ENCODE measurements at places on chromosomes 16 and 17.

DNA sequence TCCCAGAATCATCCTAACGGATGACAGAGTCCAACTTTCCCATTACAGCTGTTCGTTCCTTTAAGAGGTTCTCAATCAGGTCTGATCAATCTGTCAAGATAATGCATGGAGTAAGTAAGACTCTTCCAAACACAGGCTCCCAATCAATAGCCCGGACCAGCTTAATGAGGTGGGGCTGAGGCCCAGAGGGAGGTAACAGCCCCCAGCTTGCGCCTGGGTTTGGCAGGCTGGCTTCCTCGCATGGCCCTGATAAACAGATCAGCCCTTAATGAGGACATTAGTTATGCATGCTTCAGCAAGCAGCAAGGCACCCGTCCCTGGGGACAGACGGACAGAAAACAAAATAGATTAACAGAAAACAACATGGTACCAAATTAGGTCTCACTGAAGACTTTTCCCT, 145.7 kb downstream of the ZFHX3 start:
- no peak for DNase-seq

GRCh38 chr17:81328978-81329926, 34.1 kb upstream of the SLC38A10 start:
- DNase-seq: no peak

DNA sequence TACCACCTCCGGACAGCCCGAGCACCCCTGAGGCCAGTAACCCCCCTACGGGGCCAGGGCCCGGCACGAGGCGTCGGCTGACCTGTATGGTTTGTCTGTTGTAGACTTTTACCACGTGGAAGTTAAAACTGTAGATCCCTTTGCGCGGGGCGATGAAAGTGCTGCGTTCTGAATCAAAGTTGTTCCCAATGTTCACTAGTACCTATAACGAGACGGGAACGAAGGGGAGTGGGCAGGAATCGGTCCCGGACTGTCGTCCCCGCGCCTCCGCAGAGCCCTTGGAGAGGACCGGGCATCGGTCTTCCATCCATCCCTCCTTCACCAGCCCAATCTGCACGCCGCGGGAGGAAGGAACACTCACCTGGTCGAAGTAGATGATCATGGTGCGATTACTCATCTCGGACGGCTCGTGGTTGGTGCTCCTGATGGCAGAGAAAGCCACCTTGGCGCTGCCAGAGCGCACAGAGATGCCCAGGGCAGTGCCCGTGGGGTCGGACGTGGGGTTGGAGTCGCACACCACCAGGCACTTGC, 732 bp downstream of the CBLN1 start:
- DNase-seq: no peak

DNA sequence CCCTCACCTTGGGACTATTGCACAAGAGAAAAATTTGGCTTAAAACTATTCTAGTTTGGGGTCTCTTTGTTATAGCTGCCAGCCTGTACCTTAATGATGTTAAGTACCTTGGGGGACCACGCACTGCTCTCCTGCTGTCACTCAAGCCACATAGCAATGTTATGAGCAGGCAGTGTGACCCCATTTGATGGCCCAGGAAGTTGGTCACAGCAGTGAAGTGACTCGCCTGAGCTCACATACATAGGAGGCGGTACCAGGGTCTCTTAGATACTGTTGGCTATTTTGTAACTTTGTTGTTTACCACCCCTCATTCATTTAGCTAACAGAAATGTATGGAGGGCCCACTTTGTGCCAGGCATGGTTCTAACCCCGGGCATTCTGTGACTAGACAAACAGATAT, 16.4 kb downstream of the KCNG4 start:
- DNase-seq: no peak

DNA sequence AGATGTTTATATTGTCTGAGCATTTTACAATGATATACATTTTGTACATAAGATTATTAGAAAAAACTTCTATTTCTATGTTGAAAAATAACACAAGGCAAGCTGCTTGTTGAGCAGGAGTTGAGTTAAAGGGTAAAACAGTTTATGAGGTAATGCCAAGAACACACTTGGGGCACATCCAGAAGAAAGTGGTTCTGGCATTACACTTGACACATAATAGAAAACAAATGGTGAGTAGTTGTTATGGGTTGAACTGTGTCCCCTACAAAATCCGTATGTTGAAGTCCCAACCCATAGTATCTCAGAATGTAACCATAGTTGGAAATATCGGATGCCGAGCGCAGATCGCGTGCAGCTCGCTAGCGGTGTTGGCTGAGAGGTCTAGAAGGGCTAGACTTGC, 354.3 kb upstream of the GOT2 start:
- no peak for DNase-seq

- no peak for DNase-seq
Measured at GRCh38 chr17:65191811-65192740, 54.9 kb downstream of the RGS9 start.

DNA sequence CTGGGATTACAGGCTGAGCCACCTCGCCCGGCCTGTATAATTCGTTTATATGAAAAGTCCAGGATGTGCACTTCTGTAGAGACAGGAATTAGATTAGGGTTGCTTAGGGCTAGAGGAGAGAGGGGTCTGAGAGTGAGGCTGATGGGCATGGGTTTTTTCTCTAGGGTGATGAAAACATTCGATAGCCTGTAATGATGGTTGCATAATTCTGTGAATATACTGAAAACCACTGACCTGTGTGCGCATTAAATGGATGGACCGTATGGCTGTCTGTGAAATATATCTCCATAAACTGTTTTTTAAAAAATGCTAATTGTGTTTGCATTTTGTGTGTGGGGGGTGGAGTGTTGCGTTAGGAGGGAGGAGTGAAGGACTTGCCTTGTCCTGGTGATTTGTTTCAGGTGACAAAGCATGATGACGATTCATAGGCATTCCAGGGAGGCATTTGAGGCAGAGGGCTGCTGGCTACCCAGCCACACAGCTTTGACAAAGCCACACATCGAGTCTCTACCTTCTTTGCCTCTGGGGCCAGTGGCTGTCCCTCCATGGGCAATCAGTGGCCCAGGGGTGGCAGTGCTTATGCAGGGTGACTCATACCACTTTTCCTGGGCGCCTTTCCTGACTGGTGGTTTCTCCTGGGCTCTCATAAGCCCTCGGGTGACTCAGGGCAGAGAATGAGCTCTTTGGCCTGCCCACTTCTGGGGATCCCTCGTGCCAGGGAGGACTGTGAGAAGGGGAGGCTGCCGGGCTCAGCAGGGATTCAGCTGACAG, 148.5 kb upstream of the WSCD1 start:
- DNase-seq: no peak

- DNase-seq: peak; percentile 23
Measured at GRCh38 chr16:80804526-80805383, at the start of gene CDYL2. Gene CDYL2 (minus strand): TSS chr16:80804598. CDS start chr16:80804173, 425 bp downstream.

- no peak for DNase-seq
Measured at GRCh38 chr17:71933306-71933705, 187.5 kb upstream of the SOX9 start.

GRCh38 chr17:79080349-79080748, 5.7 kb downstream of the ENGASE start:
- DNase-seq: no peak

- DNase-seq: no peak
Measured at GRCh38 chr16:82027629-82028064, 7.4 kb upstream of the HSD17B2 start.

DNA sequence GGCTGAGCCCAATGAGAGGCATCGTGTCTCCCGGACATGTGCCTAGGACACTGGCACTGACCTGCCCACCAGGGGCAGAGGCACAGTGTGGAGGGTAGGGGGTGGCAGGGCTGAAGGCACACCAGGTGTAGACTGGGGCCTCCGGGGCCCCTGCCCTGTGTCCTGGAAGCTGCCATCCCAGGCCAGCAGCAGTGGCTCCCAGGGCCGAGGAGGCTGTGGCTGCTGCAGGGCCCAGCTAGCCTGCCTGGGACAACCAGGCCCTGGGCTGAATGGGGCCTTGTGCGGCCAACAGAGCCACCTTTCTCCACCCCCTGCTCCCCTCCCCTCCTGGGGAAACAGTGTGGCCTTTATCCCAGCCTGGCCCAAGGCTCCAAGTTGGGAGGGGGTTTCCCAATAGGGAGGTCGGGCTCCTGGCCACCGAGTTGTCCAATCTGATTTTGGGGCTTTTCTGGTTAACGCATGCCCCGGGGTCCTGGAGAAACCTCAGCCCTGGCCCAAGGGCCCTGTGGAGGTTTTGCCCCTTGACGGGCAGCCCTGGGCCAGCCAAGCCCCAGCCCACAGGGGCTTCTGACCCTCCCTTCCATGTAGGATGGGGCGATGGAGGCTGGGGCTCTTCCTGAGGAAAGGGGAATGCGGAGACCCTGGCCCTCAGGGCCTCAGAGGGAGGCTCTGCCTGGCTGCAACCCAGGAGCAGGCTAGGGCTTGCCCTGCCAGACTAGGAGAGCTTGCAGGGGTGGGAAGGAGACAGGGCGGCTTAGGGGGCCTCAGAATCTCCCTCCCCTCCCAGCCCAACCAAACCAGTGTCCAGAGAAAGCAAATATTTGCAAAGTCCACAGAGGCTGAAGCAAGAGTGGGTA, 4.2 kb downstream of the MTSS2 start:
- no peak for DNase-seq

- no peak for DNase-seq
Measured at GRCh38 chr16:88702371-88703210, 3.6 kb downstream of the RNF166 start.

DNA sequence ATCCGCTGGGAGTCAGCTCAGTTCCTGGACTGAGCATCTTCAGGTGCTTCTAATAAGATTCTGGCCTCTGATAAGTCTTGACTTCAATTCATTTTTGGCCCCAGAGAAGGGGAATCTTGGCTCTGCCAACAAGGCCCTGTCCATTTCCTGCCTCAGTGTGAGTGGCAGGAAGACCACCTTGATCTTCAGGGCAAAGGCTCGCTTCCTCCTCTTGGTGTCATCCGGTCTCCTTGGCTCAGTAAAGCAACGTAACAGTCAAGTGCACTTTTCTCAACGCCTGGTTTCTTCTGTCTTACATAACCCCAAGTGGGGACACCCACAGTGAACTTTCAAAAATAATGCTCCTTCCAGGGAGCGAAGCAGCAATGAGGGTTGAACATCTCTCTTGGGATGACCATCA, 169.8 kb downstream of the PRKCB start:
- DNase-seq: no peak

DNA sequence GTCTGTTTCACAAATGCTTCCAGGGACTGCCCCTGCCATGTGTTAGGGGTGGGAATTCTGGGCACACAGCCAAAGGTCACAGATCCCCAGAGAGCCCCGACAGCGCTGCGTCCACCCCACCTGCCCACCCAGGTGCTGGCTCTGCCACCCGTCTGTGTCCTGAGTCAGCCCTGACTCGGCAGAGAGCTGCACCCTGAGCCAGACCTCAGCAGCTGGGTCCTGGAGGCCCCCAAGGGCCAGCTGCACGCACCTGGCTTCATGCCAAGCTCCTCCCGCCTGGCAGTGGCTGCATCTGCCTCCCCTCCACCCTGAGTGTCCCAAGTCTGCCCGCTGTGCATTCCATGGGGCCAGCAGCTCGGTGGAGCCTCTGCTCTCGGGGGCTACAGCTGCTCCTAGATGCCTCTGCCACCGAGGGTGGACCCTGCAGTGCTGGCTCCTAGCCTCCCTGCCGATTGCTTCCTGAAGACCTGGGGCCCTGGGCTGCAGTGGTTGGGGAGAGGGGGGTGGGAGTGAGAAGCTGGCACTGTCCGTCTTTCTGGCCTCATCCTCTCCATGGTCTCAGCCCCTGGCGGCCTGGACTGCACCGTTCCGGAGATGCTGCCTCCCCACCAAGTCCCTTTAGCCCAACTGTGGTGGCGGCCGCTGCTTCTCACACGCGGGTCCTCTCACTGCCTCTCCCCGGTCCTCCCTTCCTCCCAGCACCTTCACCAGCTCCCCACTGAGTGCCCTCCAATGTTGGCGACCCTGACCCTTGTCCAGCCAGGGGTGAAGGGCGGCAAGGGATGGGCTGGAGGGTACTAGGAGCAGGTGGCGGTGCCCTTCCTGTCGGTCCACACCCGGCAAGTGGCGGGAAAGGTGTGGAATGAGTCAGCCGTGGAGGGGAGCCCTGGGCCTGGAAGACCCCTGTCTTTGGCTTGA, 3.0 kb downstream of the SECTM1 start:
- DNase-seq: no peak

- DNase-seq: no peak
Measured at GRCh38 chr17:6633263-6633662, 7.2 kb downstream of the KIAA0753 start.

DNA sequence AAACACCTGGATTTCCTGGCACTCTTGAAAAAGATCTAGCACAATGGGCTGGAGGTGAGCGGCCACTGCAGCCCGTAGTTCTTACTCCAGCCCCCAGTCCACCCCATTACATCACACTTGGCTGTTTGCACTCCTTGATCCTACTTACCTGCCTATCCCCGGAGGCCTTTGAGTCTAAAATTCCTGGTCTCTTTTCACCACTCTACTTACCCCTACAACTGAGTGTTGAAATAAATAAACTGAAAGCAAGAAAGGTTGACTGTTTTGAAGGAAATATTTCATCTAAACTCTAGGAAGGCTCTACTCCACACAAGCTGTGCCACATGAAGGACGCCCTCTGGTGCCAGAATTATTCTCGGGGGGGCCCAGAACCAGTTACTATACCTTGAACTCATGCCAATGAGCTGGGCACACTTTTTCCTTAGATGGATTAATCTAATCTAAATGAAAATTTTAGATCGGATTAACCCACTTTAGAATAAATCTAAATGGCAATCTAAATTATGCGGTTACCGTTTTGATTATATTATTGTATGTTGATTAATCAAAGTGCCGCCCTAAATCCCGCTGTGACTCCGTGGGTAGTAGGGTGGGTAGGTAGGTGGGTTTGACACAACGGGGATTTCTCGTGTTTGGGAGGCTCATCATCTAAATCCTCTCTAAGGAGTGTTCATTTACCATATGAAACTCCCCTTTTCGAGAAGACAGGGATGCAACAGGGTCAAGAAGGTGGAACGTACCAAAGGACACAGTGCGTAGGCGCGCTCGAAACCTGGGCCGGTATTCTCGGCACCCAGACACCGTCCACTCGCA, 651 bp upstream of the EIF1 start:
- DNase-seq: peak; percentile 28

GRCh38 chr17:80839026-80839345, 152.7 kb upstream of the CHMP6 start:
- no peak for DNase-seq

- no peak for DNase-seq
Measured at GRCh38 chr16:79809376-79809775, 208.8 kb upstream of the MAF start.

DNA sequence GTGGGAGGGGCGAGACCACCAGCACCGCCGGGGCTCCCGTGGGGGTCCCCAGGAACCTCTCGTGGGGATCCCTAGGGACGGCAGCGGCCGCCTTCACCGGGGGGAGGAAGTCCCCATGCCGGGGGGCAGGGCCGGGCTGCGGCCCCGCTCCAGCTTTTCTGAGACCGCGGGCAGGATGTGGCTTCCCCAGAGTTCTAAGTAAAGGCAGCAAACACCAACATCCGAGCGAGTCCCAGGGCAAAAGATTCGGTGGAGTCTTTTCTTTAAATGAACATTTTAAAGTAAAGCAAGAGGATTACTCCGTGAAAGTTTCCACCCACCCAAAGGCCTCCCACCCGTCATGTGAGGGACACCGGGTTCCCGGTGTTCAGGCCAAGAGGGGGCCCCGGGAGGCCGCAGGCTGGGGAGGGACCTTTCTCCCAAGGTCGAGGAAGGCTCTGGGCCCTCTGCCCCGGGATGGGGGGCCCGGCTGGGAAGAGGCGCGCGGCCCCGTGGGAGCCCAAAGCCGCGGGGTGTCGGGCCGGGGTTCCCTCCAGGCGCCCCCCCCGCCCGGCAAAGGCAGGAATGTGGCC, 137.2 kb upstream of the RPH3AL start:
- DNase-seq: peak; percentile 61

GRCh38 chr16:50297301-50298074, 31.1 kb downstream of the ADCY7 start:
- no peak for DNase-seq

Measured in stimulated activated CD8-positive, alpha-beta memory T cell treated with anti-CD3 and anti-CD28 coated beads, Interleukin-15, amount 100 ng/mL, for 48 hours (primary cell).